NCI-H2081 (cell line): ENCODE measurements at places on chromosomes 2 and 18.
A peak's percentile ranks its signal among the peaks of the same experiment; 100 is the strongest.

GRCh38 chr2:110788976-110789375 lies 56.6 kb downstream of the ACOXL start:
- no peak for DNase-seq

- no peak for DNase-seq
Measured at GRCh38 chr18:35024196-35024595, 17.0 kb upstream of the MAPRE2 start.

DNA sequence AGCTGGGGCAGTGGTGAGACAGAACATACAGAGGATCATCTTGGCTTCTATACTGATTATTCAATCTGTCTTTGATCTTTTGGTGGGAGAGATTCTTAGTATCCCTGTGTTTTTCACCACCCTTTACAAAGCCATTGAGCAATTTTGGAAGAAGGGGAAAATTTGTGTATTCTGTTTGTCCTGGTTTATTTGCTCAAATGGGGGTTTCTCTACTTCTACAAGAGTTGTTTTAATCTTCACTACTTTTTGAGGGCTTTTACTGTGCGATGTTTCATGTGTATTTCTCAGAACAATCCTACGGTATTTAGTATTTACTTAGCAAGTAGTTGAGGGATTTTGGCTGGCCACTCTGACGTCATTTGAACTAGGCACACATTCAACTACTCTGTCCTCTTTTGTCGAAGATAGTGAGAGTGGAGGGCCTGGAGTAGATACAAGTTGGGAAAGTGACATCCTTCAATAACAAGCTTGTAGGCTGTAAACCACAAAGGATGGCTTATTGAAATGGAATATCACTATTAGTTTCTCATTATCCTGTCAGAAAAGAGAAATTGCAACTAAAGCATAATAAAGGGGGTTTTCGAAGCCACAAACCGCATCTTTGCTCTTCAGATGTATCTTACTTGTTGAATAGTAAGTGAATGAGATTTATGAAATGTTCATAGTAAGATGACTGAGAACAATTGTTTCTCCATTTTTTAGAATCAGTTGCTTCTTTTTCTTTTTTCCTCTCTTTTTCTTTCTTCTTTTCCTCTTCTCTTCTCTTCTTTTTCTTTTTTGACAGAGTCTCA lies 24.8 kb downstream of the FMNL2 start:
- DNase-seq, result no peak

DNA sequence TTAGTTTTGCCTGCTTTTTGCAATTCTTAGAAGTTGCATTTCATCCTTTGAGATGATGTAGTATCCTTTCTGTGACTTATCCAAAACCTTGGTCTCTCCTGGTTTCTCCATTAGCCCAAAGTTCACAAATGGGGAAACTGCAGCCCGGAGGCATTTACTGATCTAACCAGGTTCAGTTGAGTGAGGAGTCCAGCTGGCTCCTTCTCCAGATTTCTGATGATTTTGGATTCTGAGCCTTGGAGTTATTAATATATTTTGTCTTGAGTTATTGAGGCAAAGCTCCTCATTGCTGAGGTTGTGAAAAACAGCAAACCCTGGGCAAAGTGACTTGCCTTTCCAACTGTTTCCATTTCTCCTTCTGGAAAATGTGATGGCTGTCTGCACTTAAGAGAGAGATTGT lies 1.7 kb downstream of the SLC1A4 start:
- DNase-seq, result no peak

DNA sequence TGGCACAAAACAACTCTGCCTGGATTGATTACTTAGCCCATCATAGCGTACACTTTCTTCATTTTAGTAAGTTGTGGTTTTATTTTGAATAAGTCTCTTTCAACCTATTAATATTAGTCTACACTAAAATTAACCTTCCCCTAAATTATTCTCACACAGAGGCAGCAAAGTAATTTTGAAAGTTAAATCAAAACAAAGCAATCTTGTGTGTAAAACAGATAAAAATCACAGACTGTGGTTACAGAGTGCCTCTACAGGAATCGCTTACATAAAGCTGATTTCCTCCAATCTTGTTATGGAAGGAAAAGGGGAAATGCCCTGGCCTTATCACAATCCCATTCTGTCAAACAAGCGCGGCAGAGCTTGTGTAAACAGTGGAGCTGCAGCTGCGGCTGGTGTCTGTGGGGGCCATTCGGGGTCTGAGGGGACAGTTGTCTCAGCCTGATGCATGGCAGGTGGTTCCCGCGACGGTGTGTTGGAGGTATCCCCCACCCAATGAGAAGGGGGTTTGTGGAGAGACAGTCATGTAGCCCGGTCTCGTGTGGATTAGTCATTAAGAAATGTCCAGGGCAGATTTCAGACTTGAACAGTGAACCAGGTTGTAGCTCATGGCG lies 42.1 kb downstream of the BCL2L11 start:
- DNase-seq, result peak; percentile 35

DNA sequence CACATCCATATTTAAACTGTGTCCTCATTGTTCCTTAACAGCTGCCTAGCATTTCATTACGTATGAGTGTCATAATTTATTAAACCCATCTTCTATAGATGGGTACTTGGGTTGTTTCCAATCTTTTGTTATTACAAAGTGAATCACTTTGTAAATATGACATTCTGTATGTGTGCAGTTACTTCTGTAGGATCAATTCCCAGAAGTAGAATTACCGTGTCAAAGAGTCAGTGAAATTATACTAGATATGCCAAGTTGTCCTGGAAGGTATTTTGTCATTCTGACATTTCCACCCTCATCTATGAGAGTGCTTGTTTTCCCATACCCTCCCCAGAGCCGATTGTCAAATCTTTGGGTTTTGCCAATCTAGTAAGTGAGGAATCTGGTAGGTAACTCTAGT lies 194.5 kb upstream of the APCDD1 start:
- no peak for DNase-seq

DNA sequence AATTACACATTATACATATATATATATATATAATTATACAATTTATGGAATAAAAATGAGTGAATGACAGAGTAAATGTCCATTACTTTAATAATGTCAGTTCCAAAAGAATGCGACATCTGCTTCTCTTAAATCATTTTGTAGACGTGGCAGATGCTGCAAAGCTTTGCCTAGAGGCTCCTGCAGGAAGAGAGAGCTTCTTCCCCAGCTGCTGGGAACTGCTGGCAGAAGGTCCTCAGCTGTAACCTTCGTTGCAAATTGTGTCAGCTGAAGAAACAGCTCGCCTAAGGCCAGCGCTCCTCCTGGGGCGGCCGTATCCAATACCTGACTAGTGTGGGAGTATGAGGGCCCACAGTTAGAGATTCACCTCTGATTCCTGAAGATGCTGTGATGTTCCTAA lies 9.6 kb upstream of the THNSL2 start:
- DNase-seq, result no peak

DNA sequence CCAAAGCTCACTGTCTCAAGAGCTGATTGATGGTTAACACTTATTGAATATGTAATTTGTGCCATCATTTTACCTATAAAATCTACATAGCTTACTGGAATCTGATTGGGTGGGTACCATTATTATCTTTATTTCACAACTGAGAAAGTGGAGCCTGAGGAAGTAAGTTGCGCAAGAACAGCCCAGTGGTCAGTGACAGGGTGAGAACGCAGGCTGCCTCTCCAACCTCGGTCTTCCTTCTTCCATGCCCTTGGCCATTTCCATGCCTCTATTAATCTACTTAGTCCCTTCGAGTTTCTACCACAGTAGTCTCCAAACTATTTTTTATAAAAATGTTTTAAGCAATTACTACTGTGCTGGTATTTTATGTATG lies 390.9 kb upstream of the VWC2L start:
- no peak for DNase-seq

DNA sequence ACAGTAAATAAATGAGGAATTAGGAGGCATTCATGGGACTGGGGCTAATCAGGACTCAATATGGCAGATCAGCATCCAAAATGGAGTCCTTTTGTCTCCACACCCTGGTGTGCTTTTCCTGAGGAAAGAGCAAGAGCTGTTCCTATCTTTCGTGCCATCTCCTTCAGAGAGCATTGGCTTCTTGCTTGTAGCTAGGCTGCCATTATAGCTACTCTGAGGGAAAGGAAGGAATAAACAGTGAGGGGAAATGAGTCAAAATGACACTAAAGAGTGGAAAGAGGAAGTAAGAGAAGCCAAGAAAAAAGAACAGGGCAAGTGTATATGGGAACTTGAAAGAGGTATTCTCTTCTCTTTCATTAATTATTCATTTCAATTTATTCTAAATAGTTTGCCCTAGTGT lies 8.4 kb upstream of the NMI start:
- no peak for DNase-seq

- DNase-seq, result no peak
Measured at GRCh38 chr2:100941646-100942240, 60.3 kb upstream of the RPL31 start.

- no peak for DNase-seq
Measured at GRCh38 chr2:15223887-15224286, 337.2 kb downstream of the NBAS start.

DNA sequence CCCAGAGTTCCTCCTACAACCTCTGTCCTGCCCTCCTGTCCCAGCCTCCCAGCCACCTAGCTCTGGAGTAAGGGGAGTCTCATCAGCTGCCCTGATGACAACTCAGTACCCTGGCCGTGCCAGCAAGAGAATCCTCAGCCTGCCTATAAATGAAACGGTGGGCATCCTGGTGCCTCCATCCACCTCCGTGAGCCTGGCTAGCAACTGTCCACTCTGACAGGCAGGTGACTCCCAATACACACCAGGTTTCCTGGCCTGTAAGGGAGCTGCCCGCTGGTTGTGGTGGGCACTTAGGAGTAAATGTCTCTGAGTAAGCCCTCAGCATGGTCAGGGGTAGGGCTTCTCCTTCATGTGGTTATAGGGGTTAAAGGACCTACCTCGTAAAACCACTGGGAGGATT lies 81.5 kb downstream of the XDH start:
- DNase-seq, result no peak

DNA sequence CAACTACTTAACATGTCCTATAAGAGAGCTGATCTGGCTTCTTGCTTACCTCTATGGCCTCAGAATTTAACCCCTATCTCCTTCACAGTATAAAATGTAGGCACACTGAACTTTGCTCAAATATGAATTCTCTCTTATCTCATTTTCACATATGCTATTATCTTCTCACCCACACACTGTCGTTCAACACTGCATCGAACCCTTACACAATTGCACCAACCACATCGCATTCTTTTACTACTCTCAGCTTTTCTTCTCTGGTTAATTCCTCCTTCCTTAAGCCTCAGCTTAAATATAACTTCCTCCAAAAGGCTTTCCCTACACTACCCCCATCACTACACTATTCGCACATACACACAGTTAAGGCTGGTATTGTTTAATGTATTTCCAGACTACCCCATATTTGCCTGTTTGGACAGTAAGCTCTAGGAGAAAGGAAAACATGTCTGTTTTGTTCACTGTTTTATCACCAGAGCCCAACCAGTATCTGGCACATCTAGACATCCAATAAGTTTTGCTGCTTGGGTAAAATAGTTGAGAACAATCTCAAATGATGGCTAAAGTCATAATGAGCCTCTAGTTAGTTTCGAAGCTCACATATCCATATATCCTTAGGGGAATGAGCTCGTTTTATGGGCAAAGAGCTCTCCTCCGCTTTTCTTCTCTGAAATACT lies 47.7 kb downstream of the HIBCH start:
- DNase-seq, result no peak

- peak; percentile 48 for DNase-seq
Measured at GRCh38 chr2:132669908-132670495, at the start of gene LYPD1. LYPD1 (minus strand) TSS chr2:132670205; CDS start chr2:132669932, 273 bp downstream.

- DNase-seq, result peak; percentile 30
Measured at GRCh38 chr2:106572541-106573450, 85.6 kb downstream of the CD8B2 start.

- DNase-seq, result no peak
Measured at GRCh38 chr2:35428548-35428947, 927.0 kb upstream of the CRIM1 start.

- peak; percentile 84 for DNase-seq
Measured at GRCh38 chr2:57882895-57883515, 163.6 kb upstream of the VRK2 start.

DNA sequence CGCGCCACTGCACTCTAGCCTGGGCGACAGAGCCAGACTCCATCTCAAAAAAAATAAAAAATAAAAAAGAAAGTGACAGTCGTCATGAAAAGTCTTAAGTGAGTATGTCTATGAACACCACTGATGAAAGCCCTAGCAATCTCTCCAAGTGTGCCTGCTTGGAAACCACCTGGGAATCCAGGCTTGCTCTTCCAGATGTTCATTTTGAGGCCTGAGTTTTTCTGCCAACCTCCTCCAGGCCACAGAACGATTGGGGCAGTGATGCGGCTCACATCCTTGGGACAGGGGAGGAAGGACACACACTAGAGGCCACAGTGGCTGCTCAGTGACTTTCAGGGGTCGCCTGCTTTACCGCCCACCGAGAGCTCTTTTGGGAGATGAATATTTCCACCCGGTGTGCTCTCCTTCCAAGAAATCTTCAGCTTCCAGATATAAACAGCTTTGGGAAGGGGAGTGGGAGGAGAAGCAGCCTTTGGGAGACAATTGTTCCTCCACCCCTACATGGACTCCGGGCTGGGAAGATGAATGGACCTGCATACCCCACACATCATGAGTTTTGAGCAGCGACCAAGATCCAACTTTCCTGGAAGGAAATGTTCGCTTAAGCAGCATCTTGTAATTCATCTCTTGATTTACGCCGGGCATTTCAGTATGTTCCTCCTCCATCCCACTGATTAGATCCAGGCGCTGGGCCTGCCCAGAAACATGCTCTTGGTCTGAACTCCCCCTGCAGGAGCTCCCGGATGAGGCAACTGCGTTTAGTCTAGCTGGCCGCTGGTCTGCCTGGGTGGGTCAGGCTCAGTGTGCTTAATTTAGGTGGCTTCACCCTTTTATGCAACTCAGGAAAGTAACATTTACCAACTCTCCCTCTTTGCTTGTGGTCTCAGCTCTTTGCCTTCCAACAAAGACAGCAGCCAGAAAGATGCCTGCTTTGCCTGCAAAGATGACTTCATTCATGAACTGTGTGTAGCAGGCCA lies 6.2 kb upstream of the ARMC9 start:
- no peak for DNase-seq

DNA sequence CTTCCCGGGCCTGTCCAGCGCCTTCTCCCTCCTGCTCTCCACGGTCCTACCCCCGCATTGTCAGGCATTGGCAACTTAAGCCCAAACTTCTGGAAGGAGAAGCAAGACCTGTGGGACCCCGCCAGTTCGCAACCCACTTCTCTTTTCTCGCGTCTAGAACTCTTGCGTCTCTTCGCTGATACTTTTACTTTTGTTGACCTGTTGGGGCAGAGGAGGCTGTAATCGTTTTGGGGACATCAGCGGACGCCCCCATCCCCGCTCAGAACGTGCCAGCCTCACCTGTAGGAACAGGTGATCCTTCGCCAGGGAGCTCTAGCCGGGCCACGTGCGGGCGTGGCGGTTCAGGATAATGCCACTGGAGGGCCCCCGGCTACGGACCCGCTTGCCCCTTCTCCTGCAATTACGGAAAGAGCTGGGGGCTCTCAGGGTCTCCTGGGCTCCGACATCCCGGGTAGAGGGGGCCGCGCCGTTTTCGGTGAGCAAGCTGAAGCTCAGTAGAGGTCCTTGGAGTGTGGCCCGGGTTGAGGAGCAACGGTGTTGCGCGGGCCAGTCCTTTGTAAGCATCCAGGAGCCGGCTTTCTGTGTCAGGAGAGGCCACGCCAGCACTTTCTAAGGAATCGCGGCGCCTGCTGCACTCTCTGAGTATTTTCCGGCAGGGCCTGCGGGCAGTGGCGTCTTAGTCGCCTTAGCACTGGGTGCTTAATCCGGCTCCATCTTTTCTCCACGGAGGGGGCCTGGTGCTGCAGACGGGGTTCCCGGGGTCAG lies 1.6 kb downstream of the MTCL1 start:
- peak; percentile 71 for DNase-seq
